Activated CD8-positive, alpha-beta T cell treated with anti-CD3 and anti-CD28 coated beads, Interleukin-2, amount 10 ng/mL, durations not matched to agents 7 days and 5 days (primary cell): ENCODE measurements at places on chromosomes 1 and 21.

DNA sequence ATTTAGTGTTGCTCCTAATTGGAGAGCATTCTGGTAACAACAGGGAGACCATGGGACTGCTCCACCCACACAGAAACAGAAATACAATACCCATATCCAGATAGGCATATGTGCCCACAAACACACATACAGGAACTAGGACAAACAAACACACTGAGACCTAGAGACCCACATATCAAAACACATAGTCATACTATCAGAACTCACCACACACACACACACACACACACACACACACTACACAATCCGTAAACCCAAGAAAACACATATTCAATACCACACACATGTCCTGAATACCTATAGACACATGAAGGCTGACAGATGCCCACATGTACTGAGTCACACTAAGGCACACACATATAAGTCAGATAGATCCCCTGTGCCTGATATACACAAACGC is 3.5 kb upstream of the NFASC start:
- no peak for DNase-seq

GRCh38 chr1:212039622-212040021 is 4.1 kb downstream of the DTL start:
- no peak for DNase-seq

DNA sequence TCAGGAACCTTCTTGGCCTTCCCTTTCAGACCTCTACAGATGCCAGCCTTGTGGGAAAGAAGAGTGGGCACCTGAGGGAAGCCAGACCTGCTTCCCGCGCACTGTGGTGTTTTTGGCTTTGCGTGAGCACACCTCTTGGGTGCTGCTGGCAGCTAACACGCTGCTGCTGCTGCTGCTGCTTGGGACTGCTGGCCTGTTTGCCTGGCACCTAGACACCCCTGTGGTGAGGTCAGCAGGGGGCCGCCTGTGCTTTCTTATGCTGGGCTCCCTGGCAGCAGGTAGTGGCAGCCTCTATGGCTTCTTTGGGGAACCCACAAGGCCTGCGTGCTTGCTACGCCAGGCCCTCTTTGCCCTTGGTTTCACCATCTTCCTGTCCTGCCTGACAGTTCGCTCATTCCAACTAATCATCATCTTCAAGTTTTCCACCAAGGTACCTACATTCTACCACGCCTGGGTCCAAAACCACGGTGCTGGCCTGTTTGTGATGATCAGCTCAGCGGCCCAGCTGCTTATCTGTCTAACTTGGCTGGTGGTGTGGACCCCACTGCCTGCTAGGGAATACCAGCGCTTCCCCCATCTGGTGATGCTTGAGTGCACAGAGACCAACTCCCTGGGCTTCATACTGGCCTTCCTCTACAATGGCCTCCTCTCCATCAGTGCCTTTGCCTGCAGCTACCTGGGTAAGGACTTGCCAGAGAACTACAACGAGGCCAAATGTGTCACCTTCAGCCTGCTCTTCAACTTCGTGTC is 995 bp upstream of the ZBTB48 start:
- DNase-seq = no peak

DNA sequence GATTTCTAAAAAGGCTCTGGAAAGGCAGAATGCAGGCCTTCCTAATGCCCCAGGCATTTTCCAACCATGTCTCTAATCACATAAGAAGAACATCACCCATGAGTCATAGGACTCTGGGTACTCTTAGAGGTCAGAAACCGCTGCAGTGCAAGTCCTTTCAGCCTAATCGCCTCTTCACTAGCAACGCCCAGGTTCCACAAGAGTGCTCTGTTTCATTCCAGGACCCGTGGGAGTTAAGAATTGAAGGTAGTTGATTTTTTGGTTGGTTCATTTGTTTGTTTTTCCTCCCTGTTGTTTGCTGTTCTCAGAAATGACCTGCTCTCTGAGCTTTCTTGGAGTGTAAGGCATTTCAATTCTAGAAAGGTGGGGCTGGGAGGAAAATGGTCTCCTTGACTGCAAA is 123.2 kb downstream of the NR5A2 start:
- DNase-seq = no peak

DNA sequence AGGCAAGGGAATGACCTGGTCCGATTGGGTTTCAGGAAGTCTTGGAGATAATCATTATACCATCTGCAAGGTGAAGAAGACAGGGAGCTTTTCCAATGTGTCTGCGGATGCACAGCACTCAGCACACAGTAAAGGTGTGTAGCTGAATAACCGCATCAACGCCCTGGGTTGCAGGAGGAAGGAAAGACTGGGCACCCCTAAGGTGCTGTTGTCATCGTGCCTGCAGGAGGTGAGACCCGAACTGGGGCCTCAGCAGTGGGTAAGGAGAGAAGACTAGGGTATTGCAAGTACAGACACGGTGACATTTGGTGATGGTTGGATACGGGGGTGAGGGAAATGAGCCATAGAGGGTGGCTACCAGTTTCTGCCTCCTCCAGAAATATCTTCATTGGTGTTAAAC is 1.1 kb upstream of the TRIM62 start:
- DNase-seq = no peak

- DNase-seq = no peak
Observed at GRCh38 chr1:228511546-228512445, 24.6 kb downstream of the RNF187 start.
